ENCODE measurements at places on chromosomes 11 and 22.
A peak's percentile ranks its signal among the peaks of the same experiment; 100 is the strongest.

- DNase-seq = peak; percentile 81
Observed at GRCh38 chr22:50190182-50190940, 4.6 kb downstream of the TRABD start.

- DNase-seq = no peak
Observed at GRCh38 chr11:60970890-60971289, 590 bp upstream of the CD6 start.

DNA sequence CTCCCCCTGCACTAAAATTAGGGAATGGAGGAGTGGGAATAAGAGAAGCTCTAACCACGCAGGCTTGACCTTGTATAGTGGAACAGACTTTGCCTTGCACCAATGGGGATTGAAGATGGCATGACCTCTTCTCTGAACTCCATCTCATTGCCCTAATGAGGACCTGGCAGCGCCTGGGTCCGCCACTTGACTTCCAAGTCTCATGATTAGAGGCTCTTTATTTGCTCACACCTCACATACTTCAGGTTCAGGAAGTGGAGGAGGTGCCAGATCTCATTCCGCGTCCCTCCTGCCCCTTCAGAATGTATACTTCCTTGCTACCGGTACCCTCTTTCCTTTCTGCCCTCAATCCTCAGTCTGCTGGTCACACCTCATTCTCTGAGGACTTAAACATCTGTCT, 106.0 kb upstream of the CD44 start:
- no peak for DNase-seq

DNA sequence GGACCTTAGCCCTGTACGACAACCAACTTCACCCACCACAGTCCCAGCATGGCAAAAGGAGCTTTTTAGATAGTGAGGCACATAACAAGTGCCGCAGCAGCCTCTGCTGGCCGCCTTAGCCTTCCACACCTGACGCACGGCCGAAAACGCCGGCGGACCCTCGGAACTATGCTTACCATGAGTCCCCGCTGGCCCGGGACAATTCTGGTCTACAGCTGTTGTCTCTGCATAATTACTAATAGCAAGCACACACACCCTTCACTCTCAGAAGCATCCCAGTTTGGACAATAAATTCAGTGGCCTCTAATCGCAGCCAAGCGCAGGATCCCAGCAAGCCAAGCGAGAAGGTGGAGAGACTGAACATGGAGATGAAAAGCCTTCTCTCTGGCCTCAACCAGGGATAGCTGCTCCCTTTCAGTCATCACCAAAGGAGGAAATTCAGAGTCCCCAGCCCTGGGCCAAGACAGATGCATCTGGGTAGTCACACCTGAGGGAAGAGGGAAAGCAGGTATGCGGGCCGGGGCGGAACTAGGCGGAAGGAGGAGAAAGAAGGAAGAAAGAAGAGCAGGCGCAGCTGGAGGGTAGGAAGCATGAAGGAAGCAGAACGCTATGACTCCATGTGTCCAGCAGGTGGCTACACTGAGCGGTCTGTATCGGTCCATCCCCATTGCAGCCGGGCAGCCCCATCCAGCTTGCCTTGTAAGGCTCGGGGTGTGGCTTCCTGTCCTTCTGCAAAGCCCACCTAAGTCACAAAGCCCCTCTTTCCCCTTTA, 40.3 kb downstream of the BUD13 start:
- DNase-seq = peak; percentile 96

DNA sequence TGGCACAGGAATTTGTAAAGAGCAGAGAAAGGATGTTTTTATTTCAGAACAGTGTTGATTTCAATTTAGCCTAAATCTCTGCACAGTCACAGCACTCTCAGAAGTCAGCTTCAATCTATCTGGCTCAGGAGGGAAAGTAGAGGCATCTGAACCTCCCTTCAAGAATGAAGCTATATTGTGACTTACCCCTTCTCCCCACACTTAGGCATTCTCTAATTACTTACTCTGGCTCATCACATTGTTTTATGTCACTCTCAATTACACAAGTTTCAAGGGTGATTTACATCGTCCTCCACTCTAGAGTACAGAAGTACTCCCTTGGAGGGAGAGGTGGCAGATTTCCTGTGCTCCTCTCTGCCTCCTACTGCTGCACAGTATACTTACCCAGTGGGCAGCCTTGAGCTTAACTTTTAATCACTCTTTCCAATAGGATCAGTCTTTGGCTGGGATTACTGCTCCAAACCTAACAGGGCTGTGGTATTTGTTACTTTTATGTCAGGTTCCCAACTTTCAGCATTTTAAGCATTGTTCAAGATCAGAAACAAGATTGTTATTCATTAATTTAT, 211.4 kb downstream of the AASDHPPT start:
- DNase-seq = peak; percentile 53

DNA sequence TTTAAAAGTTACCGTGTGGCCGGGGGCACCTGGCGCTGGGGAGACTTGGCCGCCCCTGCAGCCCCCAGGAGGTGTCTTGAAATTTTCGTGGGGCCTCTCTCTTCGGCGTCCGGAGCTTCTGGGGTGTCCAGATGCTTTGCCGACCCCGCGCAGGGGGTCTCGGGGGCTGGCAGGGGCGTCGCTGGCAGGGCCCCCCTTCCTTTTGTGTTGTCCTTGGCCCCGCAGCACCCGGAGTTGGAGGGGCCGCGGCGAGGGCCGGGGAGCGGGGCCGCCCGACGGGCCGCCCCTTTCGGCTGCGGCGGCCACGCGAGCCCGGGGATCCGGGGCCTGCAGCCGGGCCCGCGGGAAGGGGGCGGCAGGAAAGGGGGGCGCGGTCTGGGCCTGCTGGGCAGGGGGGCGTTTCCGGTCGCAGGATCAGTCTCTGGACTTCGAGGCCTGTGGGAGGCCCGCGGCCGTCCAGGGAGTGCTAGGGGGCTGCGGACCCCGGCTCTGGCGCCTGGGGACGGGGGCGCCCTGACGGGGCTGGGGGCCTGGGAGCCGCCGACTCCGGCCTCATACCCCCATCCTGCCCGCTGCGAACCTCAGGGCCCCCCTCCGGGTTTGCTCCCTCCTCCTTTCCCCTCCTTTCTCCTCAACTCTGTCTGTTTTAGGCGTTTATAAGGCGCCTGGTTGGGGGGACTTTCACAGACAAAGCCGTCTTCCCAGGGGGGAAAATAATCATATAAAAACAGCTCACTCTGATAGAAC, 869 bp downstream of the ZC3H7B start:
- peak; percentile 64 for DNase-seq

DNA sequence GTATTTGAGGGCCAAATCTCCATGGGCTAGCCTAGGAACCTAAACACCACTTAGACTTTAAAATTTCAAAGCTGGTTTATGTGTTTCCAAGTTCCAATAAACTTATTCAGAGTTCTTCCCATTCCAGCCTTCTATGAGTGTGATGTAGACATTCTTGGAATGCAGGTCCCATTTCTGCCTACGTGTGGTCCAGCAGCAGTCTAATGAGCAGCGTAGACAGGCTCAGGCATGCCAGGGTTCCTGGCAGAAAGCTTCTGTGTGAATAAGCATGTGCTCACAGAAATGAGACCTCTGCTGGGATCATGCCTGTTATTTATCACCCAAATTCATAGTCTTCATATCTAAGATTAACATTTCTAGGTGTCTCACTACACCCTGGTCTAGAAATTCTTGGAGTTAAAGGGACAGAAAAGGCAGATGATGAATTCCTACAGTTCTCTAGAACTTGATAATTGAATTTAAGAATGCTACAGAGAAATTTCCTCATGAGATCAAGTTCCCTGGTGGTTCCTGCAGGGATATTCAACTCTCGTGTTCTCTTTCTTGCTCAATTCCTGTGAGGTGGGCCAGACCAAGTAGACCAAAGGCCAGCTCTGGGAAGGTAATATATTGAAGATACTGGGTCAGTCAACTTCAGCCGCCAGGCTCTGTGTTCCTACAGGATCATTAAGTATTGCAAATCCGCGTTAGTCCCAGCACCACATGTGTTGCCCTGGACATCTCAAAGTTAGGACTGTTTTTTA, 17.6 kb downstream of the RNF185 start:
- DNase-seq = no peak

GRCh38 chr11:130162733-130163132, 3.2 kb downstream of the ST14 start:
- no peak for DNase-seq

GRCh38 chr22:32473388-32473952, 1.1 kb upstream of the FBXO7 start:
- peak; percentile 83 for DNase-seq

DNA sequence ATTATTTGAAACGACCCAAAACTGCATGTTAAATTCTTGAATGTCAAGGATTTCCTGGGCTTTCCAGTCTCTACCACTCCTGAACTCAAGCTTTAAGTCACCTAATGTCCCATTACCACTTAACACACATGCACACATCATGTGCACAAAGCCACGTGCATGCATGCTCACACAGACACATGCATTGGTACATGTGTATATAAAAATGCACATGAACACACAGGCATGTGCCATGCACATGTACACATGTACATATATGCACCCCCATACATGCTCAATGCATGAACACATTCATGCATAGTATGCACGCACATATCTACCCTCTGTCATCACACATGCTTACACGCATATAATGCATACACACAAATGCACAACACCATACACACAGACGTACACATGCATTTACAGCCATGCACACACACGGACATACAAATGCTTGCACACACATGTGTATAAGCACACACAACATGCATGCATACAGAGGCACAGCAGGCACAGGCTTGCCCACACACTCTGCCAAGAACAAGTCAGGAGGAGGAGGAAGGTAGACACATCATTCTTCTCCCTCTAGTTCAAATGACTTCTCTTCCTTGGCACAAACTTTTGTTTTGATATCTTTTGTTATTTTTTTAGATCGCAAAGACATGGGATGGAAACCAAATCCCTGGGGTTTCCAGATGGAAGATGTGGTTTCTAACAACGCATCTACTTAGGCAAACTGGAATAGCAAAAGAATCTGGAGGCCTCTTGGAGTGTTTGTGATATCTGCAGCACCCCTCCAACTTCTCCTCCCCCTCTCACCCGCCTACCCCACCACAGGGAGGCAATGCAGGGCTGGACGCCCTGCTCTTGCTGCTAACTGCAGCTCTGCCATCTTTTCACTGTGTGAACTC, 24.6 kb downstream of the RASD2 start:
- no peak for DNase-seq

GRCh38 chr22:26444777-26445176, 15.7 kb downstream of the ASPHD2 start:
- no peak for DNase-seq

DNA sequence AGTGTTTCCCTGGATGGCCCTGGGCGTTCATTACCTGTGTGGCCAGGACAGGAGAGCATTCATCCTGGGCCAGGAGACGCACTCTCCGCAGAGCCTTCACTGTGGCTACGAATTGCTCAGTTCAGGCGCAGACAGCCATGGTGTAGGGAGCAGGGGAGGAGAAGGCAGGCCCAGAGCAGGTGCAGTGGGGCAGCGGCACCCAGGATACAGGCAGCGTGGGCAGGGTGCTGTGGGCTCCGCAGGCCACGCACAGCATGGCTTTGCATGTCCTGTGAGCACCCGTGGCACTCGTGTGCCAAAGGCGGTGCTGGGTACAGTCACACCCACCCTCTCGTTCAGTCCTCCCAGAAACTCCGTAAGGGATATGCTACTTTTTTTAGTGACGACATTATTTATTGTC, 124.2 kb upstream of the B3GAT1 start:
- DNase-seq = no peak

GRCh38 chr11:115334932-115335788, 169.1 kb downstream of the CADM1 start:
- DNase-seq = peak; percentile 51

GRCh38 chr11:106082096-106082495, 4.6 kb downstream of the AASDHPPT start:
- no peak for DNase-seq

GRCh38 chr11:123251657-123252344, 56.8 kb upstream of the CLMP start:
- DNase-seq = no peak

- DNase-seq = no peak
Observed at GRCh38 chr11:35135222-35135621, 3.7 kb upstream of the CD44 start.

DNA sequence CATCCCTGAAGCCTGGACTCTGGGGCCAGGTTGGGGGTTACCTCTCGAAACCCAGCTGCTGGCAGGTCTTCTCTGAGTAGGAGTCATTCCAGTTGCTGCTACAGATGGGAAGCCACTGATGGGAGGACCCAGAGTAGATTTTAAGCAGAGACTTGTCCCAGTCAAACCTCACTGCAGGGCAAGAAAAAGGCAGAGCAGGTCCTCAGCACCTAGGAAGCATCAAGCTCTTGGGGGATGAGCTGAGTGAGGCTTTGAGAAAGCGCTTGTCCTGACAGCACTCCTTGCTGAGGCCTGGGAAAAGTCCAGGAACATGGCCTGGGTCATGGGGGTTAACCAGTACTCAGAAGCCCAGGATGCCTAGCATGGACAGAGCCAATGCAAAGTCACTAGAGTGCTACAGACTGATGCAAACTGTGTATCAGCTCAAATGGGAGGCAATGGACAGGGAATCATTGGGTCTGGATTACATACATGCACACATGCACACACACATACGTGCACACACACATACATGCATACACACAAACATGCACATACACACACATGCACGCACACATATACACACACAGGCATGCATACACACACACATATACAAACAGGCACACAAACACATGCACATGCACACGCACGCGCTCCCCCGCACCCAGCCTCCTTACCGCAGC, 15.3 kb downstream of the TMPRSS13 start:
- no peak for DNase-seq

DNA sequence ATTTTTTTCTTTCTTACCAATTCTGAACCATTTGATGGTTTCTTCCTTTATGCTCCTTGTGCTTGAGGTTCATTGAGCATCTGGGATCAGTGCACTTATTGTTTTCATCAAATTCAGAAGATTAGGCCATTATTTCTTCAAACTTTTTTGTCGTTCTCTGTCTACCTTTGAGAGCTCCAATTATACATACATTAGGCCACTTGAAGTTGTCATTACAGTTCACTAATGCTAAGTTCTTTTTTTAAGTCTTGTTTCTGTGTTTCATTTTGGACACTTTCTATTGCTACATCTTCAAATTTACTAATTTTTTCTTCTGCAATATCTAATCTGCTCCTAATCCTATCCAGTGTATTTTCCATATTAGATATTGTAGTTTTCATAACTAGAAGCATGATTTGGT, 40.8 kb downstream of the CDPF1 start:
- DNase-seq = no peak

DNA sequence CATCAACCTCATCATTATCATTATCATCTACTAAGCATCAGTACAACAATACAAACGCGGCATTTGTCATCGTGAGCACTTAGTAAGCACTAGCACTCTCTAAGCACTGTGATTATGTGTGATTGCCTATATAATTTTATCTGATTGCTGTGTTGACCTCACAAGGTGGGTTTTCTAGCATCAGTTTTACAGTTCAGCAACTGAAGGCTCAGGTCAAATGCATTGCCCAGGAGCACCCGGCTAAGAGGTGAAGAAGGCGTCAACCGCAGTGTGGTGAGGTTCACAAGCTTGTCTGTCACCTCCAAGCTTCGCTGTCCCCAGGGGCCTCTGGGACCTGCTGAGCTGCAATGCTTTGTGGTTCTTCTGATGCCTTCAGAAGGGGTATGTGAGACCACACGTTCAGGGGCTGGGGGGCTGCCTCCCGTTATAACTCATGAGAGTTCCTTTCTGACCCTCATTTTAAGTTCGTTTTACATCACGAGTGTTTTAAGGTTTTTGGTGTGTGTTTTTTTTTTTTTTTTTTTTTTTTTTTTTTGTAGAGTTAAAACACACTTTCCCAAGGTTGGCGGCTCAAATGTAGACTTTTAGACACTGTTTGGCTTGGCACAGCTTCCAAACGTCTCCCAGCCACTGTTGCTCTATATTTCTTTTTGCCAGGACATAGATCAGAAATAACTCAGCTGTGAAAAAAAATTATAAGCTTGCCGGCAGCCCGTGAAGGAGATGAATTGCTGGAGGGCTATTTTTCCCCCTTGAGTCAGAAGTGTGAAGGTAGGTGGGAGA, 33.8 kb upstream of the SCUBE1 start:
- no peak for DNase-seq

All from GM23338 (cell line).